CD4-positive, alpha-beta T cell treated with Interleukin-6 at 100 ng/mL for 8 hours (primary cell): ENCODE measurements at places on chromosomes 7 and 10.

DNA sequence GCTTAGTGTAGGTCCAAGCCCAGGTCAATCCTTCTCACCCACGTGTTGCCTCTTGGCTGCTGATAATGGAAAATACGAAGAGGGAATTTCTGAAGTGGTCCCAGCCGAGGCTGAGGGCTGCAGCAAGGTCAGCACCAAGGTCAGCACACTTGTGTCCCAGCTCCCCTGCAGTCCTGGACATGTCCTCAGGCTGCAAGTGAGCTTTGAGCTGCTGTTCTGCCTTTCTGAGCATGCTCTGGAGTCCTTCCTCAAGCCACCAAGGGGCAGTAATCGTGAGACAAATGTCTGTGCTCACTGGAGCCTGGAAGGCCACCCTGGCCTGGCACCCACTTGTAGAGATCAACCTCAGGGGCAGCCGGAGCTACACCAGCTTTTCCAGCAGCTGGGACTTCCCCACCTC is 28.3 kb downstream of the DRGX start:
- no peak for DNase-seq

GRCh38 chr7:64893401-64893800 is 9.7 kb upstream of the ZNF273 start:
- DNase-seq = no peak

DNA sequence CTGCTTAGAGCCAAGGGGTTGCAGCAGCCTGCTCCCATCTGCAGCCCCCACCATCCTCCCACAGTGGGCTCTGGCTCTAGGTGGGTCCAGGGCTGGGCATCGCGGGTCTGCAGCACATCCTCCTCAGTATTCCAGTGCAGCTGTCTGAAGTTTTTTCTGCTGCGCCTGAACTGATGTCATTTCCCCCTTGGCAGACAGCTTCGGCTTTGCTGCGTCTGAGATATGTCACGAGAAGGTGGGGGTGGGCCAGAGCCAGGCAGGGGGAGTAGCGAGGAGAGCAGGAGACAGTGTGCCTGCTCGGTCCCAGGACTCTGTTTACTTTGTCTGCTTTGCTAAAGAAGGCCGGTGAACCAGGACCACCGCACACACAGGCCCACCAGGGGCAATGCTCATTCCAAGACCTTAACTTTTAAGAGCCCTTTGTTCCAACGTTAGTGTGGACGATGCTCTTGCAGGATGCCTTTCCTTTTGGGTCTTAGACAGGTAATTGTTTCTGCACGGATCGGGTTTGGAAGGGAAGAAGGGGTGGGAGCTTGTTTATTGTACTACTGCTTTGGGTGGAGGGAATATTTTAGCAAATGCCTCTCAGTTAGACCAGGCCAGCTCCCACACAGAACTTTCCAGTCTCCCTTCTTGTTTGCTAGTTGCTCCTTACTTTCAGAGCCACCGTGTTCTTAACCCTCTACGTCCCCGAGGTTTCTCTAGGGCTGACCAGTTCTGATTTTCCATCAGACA is 32.4 kb downstream of the WBP1L start:
- DNase-seq = no peak

DNA sequence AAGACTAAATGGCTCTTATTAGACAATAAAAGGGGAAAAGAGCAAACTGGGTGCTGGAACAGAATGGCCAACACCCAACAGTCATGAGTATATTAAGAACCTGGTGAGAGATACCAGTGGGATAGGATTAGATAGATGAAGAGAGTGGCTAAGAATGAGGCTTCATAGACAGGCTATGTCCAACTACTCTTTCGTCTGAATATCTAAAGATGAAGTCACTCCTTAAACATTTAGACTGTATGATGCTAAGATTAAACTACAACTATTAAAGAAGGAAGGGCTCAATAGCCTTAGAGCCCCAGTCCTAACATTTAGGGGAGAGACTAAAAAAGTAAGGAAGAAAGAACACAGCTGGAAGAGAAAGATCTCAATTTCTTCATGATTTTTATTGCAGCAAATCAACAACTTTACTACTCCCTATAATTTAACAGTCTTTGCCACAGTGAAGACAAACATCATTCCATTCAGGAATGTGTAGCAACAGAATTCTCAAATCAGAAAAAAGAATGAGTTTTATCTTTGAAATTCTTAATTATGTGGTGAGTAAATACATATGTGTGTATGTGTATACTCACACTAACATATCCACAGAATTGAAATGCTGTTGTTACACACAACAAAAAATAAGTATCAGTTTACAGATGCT is 45.6 kb downstream of the CACNA2D1 start:
- DNase-seq = no peak

- peak; percentile 9 for DNase-seq
Observed at GRCh38 chr7:66859794-66860645, 61.0 kb upstream of the TMEM248 start.

DNA sequence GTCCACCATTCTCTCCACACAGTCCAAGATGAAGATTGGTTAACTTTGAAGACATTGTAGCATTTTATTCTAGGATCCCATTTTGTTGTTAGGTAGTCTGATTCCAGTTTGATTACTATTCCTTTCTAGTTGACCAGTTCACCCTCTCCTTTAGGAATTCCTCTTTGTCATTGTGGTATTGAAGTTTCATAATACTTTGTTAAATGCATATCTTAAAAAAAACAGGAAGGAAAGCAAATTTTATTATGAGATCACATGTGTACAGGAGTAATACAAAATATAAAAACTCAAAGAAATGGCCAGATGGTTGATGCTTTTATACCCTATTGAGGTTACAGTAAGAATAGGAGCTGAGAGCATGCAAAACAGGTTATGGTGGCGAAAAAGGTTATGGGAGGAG is 15.5 kb upstream of the SEMA3C start:
- DNase-seq = no peak

GRCh38 chr10:70538731-70539338 is 60.3 kb downstream of the PALD1 start:
- DNase-seq = no peak

GRCh38 chr10:95276367-95277200 is 14.2 kb downstream of the PDLIM1 start:
- no peak for DNase-seq

DNA sequence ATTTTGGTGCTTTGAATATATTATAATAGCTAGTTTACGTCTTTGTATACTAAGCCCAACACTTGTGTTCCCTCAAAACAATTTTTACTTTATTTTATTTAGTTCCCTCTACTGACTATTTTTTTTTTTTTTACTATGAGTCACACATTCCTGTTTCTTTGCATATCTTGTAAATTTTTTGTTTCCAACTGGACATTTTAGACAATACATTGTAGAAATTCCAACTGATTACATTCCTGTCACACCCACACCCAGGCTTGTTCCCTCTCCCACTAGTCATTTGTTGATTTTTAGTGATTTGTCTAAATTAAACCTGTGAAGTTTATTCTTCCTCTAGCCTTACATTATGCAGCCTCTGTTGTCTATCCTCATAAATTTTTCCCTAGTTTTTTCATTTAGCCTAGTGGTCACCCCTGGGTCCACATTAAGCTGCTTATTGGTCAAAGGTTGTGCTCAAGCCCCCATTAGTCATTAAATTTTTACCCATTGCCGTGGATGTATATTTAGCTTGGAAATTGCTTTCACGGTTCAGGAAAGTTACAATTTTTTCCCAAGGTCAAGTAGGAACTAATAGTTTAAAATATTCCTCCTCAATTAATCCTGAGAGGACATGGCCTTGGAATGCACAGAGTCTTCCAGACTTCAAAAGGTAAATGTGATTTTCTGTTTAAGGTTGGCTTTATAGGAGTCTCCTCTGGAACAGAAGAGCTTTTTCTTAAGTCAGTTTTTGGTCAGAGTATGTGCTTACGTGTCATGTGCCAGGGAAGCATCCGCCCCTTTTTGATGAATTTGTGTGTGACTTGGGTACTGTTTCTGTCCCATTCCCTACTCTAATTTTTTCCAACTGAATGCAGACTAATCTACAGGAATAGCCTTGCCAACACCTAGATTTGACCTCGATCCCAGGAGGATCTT is 207.6 kb upstream of the TMEM72 start:
- no peak for DNase-seq

DNA sequence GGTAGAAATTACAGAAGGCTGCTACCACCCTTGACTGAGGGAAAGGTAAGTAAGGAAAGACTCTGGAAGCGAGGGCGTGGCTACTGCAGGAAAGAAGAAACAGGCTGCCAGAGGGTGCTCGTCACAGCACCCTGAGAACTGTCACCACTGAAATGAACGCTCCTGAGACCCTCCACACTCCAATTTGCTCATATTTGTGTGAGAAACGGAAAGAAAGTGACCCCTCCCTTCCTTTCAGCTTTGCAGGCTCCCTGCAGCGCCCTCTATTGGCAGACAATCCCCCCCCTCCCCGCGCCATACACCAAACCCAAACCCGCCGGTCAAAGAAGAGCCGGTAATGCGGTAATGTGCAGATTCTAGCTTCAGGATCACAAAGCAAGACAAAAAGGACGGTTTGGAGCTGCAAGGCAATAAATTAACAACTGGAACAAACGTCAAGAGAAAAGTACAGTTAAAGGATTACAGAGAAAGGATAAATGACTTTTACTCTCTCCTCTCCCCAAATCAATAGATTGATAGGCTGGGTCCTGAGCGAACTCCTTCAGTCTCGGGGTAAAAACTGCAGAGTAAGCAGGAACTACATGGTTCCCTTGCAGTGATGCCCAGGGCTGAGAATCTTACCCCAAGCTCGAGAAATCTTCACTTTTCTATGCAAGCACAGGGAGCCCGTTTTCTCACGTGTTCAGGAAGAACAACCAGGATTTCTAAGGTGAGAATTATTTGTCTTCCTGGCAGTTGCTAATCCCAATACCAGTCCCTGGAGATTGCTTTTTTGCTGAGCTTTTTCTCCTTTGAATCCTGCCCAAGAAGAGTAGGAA is 47.6 kb downstream of the STEAP1B start:
- DNase-seq = no peak

- no peak for DNase-seq
Observed at GRCh38 chr7:128166603-128167041, 74.5 kb upstream of the LEP start.

GRCh38 chr7:151497306-151497871 is 22.3 kb downstream of the RHEB start:
- no peak for DNase-seq

DNA sequence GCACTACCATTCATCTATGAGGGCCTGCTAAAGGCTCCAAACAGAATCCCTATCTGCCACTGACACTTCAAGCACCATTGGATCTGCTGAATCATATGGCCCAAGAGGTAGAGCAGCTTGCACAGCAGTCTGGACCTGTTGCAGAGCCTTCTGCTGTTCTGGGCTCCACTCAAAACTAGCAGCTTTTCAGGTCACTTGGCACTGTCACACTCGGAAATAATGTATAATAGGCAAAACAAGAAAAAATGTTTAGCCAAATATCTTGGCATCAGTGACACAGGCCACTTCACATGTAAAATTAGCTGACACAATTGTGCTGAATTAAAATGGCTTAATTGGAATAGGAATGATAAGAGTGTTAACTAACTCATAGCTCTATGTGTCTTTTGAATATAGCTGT is 1182.9 kb upstream of the LRRTM3 start:
- DNase-seq = no peak

DNA sequence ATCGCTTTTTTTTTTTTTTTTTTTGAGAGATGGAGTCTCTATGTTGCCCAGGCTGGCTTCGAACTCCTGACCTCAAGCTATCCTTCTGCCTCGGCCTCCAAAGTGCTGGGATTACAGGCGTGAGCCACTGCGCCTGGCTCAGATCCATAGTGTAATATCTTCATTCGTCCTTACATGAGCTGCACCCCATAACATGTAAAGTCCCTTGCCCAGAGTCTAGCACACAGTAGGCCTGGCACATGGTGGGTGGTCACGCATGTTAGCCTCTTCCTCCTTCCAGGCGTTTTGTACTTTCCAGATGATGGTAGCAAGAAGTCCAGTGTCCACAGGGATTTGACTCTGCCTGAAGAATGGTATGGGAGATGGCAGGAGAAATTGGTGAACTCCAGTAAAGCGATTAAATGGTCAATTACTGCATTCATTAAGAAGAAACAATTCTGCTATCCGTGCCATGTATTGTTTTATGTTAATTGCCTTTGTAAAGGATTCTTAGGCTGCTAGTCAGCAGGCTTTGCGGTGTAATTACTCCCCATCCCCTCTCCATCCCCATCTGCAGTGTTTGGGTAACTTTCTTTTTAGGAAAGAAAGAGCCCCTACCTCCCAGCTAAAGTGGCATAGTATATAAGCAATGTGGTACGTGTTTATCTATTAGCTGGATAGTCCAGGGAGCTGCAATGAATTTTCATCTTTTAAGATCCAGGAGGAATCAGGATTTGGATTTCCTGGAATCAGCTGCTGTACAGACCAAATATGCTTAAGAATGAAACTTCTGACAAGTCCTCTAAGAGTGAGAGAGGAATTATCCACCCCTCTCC is 1.2 kb downstream of the TPST1 start:
- no peak for DNase-seq

- no peak for DNase-seq
Observed at GRCh38 chr7:29622335-29623265, 59.0 kb downstream of the PRR15 start.

DNA sequence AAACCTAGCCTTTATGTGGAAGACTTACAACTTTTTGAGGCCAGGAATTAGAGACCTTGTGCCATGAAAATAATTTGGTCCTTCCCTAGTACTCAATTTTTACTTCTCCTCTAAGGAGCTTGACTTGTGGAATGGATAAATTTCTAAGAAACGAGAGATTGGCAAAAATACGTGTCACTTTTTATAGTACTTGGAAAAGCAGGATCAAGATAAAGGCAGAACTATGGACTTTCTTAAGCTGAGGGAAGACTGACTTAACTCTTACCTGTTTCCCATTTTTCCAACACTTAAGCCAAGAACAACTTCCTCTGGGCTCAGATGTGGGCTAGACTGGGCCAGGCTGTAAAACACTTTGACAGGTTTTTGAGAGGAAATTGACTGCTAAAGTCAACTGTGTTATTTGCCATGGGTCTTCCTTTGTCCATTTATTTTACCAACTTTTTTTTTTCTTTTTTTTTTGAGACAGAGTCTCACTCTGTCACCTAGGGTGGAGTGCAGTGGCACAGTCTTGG is 2.0 kb upstream of the WBP1L start:
- no peak for DNase-seq

GRCh38 chr7:91276909-91277308 is 12.7 kb downstream of the FZD1 start:
- no peak for DNase-seq

- no peak for DNase-seq
Observed at GRCh38 chr10:108469940-108470339, 1305.4 kb upstream of the SORCS1 start.

GRCh38 chr7:132148876-132149275 is 427.4 kb downstream of the PLXNA4 start:
- DNase-seq = no peak

DNA sequence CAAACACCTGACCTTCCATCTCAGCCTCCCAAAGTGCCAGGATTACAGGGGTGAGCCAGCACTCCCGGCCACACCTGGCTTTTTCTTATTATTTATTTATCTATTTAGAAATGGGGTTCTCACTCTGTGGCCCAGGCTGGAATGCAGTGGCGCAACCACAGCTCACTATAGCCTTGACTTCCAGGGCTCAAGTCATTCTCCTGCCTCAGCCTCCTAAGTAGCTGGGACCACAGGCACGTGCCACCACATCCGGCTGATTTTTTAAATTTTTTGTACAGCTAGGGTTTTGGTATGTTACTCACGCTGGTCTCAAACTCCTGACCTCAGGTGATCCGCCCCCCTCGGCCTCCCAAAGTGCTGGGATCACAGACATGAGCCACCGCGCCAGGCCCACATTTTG is 56.9 kb upstream of the MYL10 start:
- DNase-seq = no peak
